ENCODE measurements at places on chromosomes 7 and 10.
A peak's percentile ranks its signal among the peaks of the same experiment; 100 is the strongest.

GRCh38 chr7:43925984-43926797 lies at the start of gene UBE2D4:
Gene UBE2D4 (plus strand): TSS chr7:43926436. CDS start chr7:43926533, 97 bp downstream.
- DNase-seq, result peak; percentile 78
- no peak within 1 kb of the TSS for H3K27ac ChIP-seq
- peak within 1 kb of the TSS; percentile 46 for H3K4me3 ChIP-seq
- H3K27me3 ChIP-seq, result peaks cover 16% of the 10 kb centered on the region
- no peaks in the 10 kb centered on the region for H3K36me3 ChIP-seq
- H3K4me1 ChIP-seq, result no peaks in the 10 kb centered on the region

DNA sequence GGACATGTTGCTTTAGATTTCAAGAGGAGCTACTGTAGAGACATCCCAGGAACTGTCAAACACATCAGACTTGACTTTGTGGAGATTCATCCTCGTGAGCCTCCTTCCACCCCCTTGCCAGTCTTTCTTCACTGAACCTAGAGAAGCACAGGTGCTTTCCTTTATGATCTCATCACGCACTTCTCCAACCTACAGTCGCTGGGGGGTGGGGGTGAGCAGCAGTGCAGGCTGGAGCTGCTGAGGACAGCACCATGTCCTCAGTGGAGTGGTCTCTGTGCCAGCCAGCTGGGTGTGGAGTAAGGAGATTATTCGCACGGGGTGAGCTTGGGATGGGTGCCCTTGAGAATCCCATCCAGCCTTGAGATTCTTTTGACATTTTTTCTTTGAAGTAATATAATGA lies 88.1 kb downstream of the VOPP1 start:
- no peak for DNase-seq
- no peaks in the 10 kb centered on the region for H3K36me3 ChIP-seq
- H3K4me3 ChIP-seq, result no peak overlapping the region
- H3K4me1 ChIP-seq, result no peaks in the 10 kb centered on the region

GRCh38 chr10:59107147-59107546 lies 69.3 kb upstream of the PHYHIPL start:
- H3K27ac ChIP-seq, result no peak overlapping the region
- H3K4me1 ChIP-seq, result no peaks in the 10 kb centered on the region
- no peak for DNase-seq
- no peak overlapping the region for H3K4me3 ChIP-seq

DNA sequence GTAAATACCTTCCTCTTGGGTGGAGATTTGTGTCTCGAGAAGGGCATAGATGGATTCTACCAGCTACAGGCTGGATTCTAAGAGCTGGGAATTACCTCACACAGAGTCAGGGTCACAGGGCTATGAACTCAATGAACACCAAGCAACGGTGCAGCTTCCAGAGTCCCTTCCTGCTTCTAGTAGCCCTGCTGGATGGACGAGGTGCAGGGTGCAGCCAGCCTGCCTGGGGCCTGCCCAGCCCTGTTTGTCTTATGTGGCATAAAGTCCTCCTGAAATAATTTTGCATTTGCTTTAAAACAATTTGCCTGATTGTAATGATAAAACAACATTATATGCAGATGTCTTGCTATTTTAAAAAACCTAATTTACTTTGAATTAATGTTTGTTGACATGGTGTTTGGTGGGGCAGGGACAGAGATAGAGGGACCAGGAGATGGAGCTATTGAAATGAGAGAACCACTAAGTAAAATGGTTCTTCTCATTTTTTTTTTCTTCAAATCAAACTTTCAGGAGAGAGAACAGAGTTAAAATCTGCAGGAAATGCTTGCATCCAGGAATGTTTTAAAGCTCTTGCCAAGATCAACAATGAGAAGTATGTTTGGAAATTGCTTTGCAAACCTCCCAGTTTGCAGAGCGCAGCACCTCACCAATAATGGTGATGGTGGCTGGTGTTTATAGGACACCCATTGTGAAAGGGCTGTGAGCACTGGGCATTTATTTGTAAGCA lies 305.4 kb upstream of the PODXL start:
- H3K36me3 ChIP-seq, result no peaks in the 10 kb centered on the region
- H3K27me3 ChIP-seq, result no peaks in the 10 kb centered on the region

- no peaks in the 10 kb centered on the region for H3K4me1 ChIP-seq
- DNase-seq, result no peak
- no peak overlapping the region for H3K4me3 ChIP-seq
- no peaks in the 10 kb centered on the region for H3K36me3 ChIP-seq
These were observed 906.7 kb downstream of the DNAJB9 start for GRCh38 chr7:109476409-109476808.

- no peaks in the 10 kb centered on the region for H3K4me1 ChIP-seq
- H3K27ac ChIP-seq, result no peak overlapping the region
- no peak overlapping the region for H3K4me3 ChIP-seq
- H3K27me3 ChIP-seq, result no peaks in the 10 kb centered on the region
These were observed 393.3 kb upstream of the AUTS2 start for GRCh38 chr7:69204943-69205342.

- no peaks in the 10 kb centered on the region for H3K36me3 ChIP-seq
- H3K27ac ChIP-seq, result no peak overlapping the region
- no peak overlapping the region for H3K4me3 ChIP-seq
These were observed 28.7 kb downstream of the GIMAP8 start for GRCh38 chr7:150479023-150479716.

GRCh38 chr10:132099389-132100090 lies 33.8 kb downstream of the JAKMIP3 start:
- H3K4me1 ChIP-seq, result no peaks in the 10 kb centered on the region
- no peak overlapping the region for H3K4me3 ChIP-seq
- DNase-seq, result no peak
- no peak overlapping the region for H3K27ac ChIP-seq
- H3K27me3 ChIP-seq, result no peaks in the 10 kb centered on the region
- H3K36me3 ChIP-seq, result no peaks in the 10 kb centered on the region

GRCh38 chr7:155803418-155804376 lies 8.6 kb downstream of the SHH start:
- peaks cover 100% of the 10 kb centered on the region for H3K27me3 ChIP-seq
- no peaks in the 10 kb centered on the region for H3K36me3 ChIP-seq
- peaks cover 40% of the 10 kb centered on the region for H3K4me1 ChIP-seq
- peak; percentile 74 for DNase-seq
- no peak overlapping the region for H3K27ac ChIP-seq

DNA sequence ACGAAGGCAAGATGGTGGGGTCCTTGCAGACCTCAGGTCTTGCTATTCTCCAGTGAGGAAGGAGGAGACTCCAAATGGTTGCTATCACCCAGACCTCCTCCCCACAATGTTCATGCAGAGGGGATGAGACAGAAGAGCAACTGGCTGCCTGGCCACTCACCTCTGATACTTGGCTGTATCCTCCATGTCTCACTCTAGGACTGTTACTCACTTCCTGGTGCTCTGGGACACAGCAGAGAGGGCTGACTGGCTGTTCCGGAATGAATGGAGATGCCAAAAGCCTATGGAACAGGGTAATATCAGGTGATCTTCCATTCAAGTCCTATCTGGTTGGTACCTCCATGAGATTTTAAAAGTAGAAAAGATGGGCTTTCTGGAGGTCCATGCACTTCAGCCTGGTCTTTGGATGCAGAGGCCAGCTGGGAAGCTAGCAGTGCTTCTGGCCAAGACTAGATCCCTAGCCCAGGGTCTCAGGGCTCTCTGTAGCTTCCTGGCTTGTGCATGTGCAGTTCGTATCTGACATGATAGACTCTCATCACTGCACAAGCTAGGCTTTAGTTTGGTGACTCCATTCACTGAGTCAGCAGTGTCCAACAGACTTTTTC lies 27.0 kb upstream of the ABI1 start:
- no peak overlapping the region for H3K4me3 ChIP-seq
- H3K27me3 ChIP-seq, result peaks cover under 1% of the 10 kb centered on the region
- no peaks in the 10 kb centered on the region for H3K4me1 ChIP-seq
- no peak for DNase-seq
- H3K36me3 ChIP-seq, result no peaks in the 10 kb centered on the region

DNA sequence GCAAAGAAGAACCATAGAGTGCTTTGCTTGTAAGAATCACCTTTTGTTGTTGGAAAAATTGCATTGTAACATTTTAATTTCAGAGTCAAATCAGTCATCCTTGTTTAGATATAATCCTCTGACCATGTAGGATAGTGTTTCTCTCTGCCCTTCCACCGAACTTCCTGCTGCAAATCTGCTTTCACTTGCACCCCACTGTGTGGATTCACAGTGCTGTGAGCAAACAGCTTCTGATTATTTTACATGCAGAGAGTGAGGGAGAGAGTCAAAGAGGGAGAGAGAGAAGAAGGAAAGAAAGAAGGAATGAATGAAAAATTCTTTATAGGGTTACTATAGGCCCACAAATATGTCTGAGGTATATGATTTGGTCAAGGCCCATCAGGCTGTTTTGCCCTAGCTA lies 30.0 kb upstream of the SEM1 start:
- peak; percentile 10 for DNase-seq
- H3K4me3 ChIP-seq, result no peak overlapping the region
- no peaks in the 10 kb centered on the region for H3K27me3 ChIP-seq
- peaks cover 13% of the 10 kb centered on the region for H3K4me1 ChIP-seq

GRCh38 chr7:44056681-44057080 lies 8.7 kb downstream of the PGAM2 start:
- H3K27me3 ChIP-seq, result no peaks in the 10 kb centered on the region
- H3K36me3 ChIP-seq, result no peaks in the 10 kb centered on the region
- no peak overlapping the region for H3K27ac ChIP-seq
- H3K4me3 ChIP-seq, result no peak overlapping the region

DNA sequence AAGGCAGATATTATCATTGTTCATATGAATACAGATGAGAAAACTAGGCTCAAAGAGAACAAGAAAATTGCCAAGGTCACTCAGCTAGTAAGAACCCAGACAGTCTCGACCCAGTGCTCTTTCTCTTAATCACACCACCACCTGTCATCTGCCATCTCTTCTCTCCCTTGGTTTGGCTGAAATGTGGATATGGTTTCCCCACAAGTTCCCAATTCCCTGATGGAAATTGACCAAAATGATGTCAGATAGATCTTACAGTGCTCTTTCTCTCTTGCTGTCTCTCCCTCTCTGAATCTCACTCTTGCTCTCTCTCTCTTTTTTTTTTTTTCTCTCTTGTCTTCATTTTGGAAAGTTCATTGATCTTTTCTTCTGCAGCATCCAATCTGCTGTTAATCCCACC lies 9.1 kb downstream of the C10orf90 start:
- H3K4me1 ChIP-seq, result no peaks in the 10 kb centered on the region
- DNase-seq, result no peak
- no peak overlapping the region for H3K4me3 ChIP-seq
- no peaks in the 10 kb centered on the region for H3K36me3 ChIP-seq
- no peak overlapping the region for H3K27ac ChIP-seq

DNA sequence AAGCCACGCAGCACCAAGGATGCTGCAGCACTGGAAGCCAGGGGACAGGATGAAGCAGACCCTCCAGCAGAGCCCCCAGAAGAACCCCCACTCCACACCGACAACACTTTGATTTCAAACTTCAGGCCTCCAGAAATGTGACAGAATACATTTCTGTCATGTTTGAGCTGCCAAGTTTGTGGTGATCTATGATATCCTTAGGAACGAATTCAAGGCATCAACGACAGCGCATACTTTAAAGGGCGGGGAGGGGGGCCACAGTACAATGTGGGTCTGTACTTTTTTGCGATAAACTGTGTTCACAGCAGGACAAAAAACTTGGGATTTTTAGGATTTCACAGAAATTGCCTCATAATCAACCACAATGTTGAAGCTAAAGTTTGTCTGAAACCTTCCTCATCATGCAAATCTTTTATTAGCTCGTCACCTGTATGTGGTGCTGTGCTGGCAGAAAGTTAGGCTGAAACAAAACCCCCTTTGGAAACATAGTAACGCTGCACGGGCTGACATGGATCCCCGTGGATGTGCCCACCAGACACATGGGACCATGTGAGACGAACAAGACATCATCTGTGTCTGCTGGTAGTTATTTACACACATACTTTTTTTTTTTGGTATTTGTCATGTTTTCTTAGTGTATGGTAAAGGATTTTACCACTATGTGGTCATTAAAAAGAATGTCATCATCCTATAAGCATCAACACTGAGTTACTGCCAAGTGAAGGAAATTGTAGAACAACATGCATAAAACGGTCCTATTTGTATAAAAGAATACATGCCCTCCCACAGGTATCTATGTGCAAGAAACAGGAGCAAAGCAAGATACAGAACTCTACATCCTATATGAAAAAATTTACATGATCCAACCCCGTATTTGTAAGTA lies 113.3 kb upstream of the AFAP1L2 start:
- DNase-seq, result no peak
- H3K4me1 ChIP-seq, result peaks cover 62% of the 10 kb centered on the region
- no peaks in the 10 kb centered on the region for H3K27me3 ChIP-seq
- H3K27ac ChIP-seq, result peak overlapping the region; percentile 80

GRCh38 chr10:20257422-20257821 lies 441.2 kb downstream of the PLXDC2 start:
- H3K4me3 ChIP-seq, result no peak overlapping the region
- peaks cover 11% of the 10 kb centered on the region for H3K4me1 ChIP-seq
- no peak overlapping the region for H3K27ac ChIP-seq
- H3K27me3 ChIP-seq, result no peaks in the 10 kb centered on the region
- no peak for DNase-seq

Data from neural progenitor cell (in vitro differentiated cells).